ENCODE measurements at places on chromosomes 11 and 22.

GRCh38 chr11:107139396-107139795 lies 121.1 kb upstream of the GUCY1A2 start:
- no peak for DNase-seq

DNA sequence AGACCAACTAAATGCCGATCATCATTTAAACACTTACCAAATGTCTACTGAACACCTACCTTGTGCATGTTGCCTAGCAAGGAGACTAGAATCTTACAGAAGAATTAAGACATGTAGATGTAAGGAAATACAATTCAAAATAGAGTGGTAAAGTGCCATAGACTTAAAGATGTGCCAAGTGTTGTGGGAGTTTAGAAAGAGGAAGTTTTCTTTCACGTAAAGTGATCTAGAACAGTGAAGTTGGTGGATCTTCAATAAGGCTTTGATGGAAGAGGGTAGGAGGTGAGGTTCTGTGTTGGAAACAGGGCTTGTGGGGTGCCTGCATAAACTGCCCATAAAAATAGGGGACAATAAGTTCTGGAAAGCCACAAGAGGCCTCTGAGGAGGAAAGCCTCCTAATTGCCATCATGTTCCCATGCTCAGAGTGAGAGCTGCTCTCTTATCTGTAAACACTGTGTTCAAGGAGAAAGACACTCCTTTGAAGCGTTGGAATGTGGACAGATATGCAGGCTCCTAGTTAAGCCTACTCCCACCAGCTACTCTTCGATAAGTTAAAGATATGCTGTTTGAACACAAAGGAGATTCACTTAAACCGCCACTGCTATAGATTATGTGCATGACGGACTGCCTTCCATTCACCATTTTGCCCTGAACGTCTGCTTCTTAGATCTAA lies 66.7 kb downstream of the HSD17B12 start:
- DNase-seq: no peak

- DNase-seq: no peak
Measured at GRCh38 chr11:898143-898511, 12.5 kb downstream of the CHID1 start.

- no peak for DNase-seq
Measured at GRCh38 chr11:87347854-87348253, 310.1 kb downstream of the TMEM135 start.

DNA sequence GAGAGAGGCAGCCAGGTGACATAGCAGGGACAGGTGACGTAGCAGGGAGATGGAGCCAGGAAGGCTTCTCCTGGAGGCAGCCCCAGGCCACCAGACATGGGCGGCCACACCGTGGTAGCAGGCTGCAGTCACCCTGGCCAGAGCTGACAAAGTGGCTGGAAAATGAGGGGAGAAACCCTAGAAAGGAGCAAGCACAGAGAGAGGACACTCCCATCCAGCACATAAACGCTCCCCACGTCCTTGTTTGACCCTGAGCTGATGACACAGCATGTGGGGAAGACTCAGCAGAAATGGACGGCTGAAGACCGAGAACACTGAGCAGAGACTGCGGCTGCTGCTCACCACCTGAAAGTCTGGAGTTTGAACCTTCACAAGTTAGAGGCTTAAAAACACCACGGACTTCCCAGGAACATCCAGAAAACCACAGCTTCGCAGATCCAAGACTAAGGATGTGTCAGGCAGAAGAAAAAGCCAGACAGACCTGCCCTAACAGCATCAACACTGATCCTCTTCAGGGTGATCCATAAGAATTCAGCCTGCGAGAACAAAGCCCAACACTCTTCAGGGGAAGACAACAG lies 28.7 kb downstream of the DRD4 start:
- no peak for DNase-seq

DNA sequence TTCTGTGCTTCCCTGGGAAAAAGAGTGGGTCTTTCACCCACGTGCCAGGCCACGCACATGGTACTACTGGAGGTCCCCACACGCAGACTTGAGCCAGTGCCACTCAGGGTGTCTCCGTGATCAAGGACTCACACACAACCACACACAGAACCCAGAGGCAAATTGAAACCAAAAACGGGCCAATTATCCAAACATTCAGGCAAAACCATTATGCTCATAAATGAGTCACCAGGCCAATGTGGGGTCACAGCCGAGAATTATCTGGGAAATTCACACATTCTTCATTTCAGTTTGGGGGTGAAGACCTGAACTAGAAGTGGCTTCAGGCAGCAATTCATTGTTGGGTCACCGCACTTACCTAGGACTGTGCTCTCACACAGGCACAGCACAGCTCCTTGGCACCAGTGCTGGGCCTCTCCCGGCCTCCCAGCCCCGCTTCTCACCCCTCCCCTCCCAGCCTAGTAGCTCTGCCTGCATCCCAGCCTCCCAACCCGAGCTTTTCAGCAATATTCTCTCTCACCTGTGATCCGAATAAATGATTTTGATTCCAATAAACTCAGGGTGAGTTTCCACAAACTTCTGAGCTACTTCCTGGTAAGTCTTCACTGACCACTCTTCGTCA lies 28.0 kb downstream of the ADA2 start:
- DNase-seq: no peak

DNA sequence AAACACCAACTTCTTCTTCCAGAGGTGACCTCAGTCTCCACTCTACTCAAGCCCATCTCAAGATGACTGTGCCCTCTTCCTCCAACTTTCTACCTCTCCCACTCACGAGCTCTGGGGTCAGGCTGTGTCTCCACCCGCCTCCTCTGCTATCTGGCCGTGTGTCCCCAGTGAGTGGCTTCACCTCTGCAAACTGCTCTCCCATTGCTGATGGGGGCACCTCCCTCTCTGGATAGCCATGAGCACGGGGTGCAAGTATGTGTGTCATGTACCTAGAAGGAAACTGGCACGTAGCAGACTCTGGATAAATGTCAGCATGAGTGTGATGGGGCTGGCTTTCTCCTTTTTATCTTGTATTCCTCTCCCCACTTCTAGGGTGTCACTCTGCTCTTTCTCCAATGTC lies 18.3 kb upstream of the RAC2 start:
- DNase-seq: no peak

DNA sequence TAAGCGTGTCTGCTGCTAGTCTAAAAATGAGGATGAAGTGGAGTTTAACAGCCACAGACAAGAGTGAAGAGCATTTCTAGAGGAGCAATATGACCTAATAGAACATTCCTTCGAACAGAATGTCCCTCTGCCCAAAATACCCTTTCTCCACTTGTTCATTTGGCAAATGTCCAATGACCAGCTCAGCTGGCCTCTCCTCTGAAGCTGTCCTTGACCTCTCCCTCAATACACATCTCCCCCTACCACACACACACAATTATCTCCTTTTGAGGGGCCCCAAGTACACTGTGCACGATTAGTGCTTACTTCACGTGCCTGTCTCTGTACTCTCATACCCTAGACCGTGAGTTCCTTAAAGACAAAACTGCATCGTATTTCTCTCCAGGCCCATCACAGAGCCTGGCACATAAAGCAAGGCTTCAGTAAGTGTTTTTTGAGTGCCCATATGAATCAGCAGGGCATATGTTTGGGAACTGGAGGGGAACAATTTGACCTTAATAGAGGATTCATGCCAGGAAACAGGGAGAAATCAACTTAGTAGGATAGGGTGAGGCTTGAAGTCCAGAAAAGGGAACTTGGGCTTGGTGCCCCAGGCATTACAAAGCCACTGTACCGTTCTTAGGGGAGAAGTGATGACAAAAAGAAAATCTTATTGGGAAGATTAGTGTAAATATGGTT lies 18.1 kb upstream of the NCAM1 start:
- DNase-seq: no peak

GRCh38 chr11:38046571-38047135 lies 1448.6 kb upstream of the RAG2 start:
- DNase-seq: no peak

- no peak for DNase-seq
Measured at GRCh38 chr11:86427441-86427840, 52.8 kb downstream of the CCDC81 start.

DNA sequence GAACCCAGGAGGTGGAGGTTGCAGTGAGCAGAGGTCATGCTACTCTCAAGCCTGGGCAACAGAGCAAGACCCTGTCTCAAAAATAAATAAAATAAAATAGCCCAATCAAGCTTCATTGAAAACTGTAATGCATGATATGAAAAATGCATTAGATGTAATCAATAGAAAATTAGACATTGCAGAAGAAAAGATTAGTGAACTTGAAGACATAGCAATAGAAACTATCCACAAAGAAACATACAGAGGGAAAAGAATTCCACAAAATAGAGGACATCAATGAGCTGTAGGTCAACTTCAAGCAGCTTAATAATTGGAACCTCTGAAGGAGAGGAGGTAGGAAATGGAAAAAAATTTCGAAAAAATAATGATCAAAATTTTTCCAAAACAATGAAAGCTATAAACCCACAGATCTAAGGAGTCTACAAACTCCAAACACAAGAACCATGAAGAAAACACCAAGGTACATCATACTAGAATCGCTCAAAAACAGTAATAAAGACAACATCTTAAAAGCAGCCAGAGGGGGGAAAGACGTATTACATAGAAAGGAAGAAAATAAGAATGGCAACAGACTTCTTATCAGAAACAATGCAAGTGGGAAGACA lies 104.2 kb downstream of the WNT7B start:
- DNase-seq: no peak

DNA sequence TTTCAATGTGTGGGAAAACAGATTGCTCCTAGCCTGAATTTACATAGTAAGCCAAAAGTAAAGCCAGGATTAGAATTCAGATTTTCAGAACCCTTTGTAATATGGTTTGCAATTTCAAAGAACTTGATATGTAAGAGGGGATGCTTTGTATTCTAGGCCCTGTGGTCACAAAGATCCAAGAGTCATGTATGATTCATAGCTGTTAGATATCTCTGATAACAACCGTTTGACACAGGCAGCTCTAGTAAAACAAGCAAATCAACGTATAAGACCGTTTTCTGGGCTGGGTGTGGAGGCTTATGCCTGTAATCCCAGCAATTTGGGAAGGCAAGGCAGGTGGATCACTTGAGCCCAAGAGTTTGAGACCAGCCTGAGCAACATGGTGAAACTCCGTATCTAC lies 79.6 kb downstream of the EMSY start:
- no peak for DNase-seq

- no peak for DNase-seq
Measured at GRCh38 chr11:18383388-18384156, 10.8 kb upstream of the LDHA start.

DNA sequence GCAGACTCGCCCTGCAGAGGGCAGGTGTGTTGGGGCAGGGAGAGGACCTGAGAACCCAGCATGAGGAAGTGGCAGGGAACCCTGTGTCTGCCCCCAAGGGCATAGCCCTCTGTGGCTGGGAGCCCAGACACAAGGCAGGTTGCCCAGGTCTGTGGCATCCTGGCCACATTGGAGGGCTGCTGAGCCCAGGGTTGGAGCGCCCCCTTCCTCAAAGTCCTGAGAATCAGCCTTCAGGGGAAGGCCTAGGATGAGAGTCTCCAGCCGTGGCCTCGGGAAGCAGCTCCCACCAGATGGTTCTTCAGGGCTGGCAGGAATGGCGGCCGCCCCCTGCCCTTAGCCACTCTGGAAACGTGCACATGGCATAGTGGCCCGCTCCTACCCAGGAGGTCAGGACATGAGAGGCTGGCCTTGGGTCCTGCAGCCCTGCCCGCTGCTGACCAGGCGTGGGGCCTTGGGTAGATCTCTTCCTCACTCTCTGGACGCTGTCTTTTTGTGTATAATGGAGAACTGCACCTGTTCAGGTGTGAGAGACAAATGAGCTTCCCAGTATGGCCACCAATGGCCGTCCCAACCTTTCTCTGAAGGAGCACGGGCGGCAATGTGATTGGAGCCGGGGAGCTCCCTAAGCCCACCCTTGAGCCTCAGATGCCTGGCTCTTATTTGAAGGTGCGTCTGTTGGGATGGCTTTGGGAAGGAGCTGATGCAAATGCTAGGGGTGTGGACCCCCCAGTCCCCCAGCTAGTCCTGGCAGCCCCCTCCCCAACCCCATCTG lies 4.6 kb upstream of the CDC42BPG start:
- DNase-seq: no peak

DNA sequence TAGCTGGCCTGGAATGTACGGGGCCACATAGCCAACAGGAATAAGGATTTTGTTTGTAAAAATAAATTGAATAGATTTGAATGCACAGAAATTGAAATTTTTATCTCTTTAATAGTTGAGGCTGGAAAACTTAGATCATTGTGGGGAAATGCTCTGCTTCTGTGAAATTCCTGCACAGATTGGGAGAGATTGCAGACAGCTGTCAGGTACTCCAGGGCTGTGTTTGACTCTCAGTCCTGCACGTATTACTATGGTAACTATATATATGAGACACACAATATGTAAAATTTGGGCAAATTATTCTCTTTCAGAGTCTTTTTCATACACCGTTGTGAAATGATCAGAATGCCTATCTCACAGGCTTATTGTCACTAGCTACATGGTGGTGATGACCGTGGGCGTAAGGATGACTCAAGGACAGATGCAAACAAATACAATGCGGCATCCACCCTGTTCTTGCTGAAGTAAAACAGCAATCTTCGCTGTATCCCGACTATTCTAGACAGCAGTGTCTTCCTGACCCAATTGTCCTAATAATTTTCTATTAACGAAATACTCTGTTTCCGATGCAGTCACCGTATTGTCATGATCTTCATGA lies 79.4 kb downstream of the ZC3H12C start:
- DNase-seq: no peak

GRCh38 chr11:112776834-112777233 lies 184.4 kb upstream of the NCAM1 start:
- no peak for DNase-seq

DNA sequence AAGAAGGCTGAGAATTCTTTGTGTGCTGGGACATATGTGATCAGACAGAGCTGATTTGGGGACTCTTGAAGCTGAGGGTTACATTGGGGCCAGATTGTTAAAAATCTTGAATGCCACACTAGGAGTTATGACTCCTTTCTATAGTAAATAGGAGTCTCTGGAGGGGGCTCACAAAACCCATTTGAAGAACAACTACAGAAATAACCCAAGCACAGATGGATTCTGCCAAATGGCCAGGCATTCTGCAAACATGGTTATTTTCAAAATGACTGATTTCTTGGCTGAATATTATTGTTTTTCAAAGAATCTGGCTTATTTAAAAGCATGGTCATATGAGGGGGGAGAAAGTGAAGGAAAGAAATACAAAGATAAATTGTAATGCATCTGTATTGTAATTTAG lies 625.5 kb upstream of the TENM4 start:
- DNase-seq: no peak

GRCh38 chr22:16963189-16963945 lies 44.7 kb downstream of the GAB4 start:
- DNase-seq: no peak

GRCh38 chr11:36684840-36685801 lies 87.1 kb upstream of the RAG2 start:
- peak; percentile 4 for DNase-seq

DNA sequence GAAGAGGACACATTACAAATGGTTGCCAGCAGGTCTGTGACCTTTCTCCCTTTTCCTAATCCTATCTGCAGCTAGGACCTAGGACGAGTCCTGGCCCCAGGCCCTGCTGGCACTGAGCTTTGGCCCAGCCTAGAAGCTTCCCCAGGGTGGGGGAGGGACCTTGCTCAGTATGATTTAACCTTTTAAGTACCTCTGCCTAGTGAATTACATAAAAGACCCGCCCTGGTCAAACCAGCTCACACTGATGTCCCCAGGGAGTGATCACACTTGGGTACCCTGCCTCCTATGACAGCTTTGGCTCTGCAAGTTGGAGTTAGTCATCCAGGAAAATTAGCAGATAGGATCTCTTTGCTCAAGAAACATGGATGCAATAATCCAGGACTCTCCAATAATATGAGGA lies 21.9 kb downstream of the ASCC2 start:
- DNase-seq: no peak

GRCh38 chr22:39128508-39128907 lies 24.0 kb downstream of the CBX7 start:
- no peak for DNase-seq

Data from stimulated activated CD8-positive, alpha-beta memory T cell treated with anti-CD3 and anti-CD28 coated beads, Interleukin-4, amount 100 ng/mL, for 4 hours (primary cell).